Left forelimb (tissue), 1 donor: ENCODE measurements at places on chromosomes 4 and X.

DNA sequence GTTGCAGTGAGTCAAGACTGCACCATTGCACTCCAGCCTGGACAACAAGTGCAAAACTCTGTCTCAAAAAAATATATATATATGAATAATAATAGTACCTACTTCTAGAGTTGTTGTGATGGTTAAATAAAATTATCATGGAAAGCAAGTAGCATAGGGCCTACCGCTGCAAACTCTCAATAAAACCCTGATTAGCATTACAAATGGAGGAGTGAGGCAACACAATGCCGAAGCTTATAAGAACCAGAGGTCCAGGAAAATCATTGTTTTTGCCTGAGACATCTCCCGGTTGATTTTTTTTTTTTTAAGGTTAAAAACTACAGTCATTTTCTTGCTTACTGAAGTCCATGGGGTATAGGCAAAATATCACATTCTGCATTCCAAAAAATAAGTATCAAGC, 185.0 kb upstream of the GALNT7 start:
- no peak for DNase-seq

- DNase-seq: no peak
Measured at GRCh38 chr4:1137850-1138249, 24.5 kb upstream of the RNF212 start.

GRCh38 chr4:121642292-121642691, 54.5 kb downstream of the ANXA5 start:
- DNase-seq: no peak

DNA sequence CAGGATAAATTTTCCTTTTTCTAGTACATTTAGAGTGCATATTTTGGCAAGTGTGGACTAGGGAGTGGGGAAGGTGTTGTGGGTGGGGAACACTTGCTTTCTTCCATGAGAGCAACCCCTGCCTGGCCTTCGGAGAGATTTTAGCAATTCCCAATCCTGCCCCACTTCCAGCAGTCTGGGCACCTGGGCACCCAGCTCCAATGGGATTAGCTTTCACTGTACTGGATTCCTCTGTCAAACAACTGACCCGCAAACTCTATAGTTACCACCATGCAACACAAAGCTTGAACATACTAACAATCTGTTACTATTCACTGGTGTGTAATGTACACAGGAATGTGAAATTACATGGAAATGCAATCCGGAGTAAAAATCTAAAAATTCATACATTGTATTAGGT, 50.3 kb downstream of the SH3RF1 start:
- no peak for DNase-seq

DNA sequence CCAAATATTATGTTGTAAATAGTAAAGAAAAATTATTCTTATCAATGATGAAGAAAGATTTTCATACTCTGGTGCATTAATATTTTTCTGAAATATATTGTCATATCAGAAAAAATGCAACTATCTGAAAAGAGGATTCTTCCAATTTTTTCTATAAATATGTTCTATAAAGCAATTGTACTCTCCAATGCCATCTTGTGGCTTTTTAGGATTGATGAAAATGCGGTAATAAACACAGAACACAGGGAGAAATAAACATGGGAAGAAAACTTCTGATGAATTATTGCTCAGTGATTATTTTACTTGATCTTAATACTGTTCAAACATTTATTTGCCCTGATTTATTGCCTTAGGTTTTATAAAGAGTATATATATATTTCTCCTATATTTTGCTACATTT, 215.4 kb downstream of the IL1RAPL1 start:
- DNase-seq: no peak

DNA sequence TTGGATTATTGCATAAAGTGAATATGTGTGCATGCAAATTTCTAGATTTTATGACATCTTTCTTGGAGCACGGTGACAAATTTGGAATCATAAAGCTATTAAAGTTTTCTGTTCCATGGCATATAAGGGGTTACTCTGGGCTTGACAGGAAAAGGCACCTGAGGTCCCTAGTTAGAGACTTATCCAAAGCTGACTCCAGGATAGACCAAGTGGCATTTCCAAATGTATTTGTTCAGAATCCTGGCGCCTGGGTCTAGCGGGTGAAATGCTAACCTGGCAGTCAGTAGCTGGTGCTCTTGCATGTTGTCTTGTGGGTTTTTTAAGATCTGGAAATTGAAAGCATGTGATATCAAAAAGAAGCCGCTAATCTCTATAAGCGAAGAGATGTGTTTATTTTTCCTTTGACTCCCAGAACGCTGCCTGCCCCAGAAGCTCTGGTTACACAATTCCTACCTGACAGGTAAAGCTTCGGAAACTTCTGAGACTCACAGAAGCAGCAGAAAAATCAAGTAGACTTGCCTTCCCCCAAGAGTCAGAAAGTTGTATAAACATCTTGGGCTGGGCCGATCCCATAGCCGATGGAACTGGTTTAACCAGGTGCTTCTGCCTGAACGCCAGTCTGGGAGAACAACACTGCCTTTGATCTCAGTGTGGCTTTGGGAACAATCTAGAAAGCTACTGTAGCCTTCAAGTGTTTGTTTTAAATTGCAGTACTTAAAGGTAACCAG, 12.9 kb upstream of the ZCCHC4 start:
- DNase-seq: no peak

- no peak for DNase-seq
Measured at GRCh38 chr4:186078981-186079638, 10.2 kb downstream of the TLR3 start.

DNA sequence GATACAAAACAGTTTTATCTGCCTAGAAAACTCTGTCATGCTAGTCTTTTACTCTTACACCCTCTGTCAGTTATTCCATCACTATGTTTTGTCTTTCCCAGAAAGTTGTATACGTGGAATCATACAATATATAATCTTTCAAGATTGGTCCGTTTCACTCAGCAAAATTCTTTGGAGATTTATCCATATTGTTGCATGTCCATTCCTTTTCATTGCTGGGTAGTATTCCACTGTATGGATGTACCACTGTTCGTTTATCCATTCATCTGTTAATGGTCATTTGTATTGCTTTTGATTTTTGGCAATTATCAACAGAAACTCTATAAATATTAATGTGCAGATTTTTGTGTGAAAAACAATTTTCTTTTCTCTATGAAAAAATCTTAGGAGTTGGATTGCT, 63.1 kb downstream of the GLUD2 start:
- no peak for DNase-seq

GRCh38 chr4:76772498-76773106, 125.3 kb downstream of the SOWAHB start:
- DNase-seq: no peak

DNA sequence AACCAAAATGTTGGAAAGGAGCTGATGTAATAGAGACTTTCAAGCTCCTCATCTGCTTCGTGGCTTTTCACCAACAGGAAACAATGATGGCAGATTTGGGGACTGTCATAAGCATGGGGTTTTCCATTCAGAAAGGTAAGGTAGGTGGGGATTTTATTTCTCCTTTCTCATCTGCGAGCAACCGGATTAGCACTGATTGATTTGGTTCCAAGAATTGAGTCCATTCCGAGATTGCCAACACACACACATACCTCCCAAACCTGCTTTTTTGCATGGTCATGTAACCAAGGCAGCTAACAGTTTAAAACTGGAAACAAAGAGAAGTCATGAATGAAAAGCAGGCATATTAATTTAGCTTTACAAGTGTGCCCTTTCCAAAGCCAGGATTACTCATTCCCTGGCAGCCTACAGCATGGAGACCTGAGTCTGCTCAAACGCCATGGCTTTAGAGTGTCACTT, 63.0 kb upstream of the LNX1 start:
- no peak for DNase-seq

DNA sequence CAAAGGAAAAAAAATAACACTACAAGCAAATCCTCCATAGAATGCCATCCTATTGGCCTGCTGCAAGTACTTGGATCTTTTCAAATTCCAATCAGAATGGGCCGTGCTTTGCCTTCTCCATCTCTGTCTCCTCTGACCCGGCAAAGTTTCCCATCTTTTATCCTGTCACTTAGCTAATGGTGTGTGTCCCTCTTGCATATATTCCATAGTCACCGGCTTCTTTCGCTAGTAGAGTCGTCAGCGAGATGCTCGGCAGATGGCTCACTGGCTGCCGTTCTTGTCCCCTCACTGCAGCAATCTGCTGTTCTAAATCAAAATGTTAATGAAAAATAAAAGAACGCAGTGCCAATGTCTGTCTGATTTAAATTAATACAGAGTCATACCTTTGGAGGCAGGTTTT, 22.1 kb downstream of the GRIA3 start:
- no peak for DNase-seq

- no peak for DNase-seq
Measured at GRCh38 chr4:74583089-74583700, 138.3 kb downstream of the AREG start.

DNA sequence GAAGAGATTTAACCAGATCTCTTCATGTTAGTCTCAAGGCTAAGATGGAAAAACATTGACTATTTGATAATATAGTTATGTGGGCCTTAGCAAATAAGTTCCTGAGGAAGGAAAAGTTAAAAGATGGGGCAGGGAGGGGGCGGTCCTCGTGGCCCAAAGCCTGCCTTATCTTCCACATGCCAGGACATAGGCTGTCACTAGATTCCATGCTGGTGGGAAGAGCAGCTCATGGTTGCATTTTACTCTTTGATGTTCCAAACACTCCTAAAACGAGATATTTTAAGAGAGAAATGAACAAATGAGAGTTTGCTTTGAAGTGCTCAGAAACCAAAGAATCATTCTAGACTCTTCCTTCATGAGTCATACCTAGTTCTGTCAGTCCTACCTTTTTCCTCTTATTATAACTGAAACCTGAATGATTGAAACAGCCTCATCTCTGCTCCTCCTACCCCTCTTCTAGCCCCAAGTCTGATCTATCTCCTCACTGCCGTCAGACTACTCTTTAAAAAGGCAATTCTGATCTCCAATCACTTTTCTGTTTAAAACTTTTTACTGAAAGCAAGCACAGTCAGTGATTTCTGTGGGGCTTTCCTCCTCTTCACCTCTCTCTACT, 25.1 kb downstream of the RAB9B start:
- DNase-seq: no peak

GRCh38 chr4:186722796-186723291, 812 bp downstream of the FAT1 start:
- no peak for DNase-seq

- DNase-seq: no peak
Measured at GRCh38 chrX:16028576-16028975, 94.8 kb upstream of the GRPR start.

GRCh38 chr4:183814461-183814860, 90.6 kb upstream of the STOX2 start:
- DNase-seq: no peak

DNA sequence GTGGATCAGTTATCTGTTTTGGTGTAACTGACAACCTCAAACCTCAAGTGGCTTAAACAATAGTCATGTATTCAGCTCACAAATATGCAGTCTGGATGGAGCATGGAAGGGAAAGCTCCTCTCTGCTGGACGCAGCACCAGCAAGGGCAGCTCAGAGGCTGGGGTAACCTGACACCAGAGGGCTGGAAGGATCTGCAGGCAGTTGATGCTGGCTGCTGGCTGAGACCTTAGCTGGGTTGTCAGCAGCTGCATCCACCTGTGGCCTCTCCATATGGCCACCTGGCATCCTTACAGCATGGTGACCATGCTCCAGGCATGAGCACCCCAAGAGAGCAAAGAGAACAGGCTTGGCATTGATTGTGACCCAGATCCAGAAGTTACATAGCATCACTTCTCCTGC, 46.7 kb downstream of the ENPP6 start:
- DNase-seq: peak; percentile 72

- no peak for DNase-seq
Measured at GRCh38 chrX:94454606-94455005, 780.6 kb downstream of the FAM133A start.

GRCh38 chr4:37948542-37948941, 11.7 kb upstream of the PTTG2 start:
- DNase-seq: no peak

GRCh38 chr4:59024257-59024656, 1914.1 kb upstream of the IGFBP7 start:
- DNase-seq: no peak

- no peak for DNase-seq
Measured at GRCh38 chr4:181685911-181686310, 557.3 kb upstream of the TENM3 start.

- no peak for DNase-seq
Measured at GRCh38 chr4:7357323-7357722, 77.4 kb downstream of the PSAPL1 start.

GRCh38 chr4:12729384-12729783, 754.8 kb downstream of the RAB28 start:
- no peak for DNase-seq

DNA sequence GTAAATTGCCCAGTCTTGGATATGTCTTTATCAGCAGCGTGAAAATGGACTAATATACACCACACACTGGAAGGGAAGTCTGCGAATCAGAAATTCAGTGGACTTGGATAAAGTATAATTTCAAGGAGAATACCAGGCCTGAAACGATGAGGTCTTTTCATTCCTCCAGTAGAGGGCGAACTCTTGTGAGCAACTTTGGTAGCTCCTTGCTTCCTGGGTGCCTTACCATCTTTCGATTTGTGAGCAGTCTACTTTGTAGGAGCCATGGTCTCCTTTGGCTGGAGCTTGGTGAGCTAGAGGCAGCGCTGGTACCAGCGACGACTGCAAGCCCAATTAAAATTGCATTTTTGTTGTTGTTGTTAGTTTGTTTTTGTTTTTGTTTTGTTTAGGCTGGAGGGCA, 791.9 kb downstream of the FAT4 start:
- DNase-seq: no peak

DNA sequence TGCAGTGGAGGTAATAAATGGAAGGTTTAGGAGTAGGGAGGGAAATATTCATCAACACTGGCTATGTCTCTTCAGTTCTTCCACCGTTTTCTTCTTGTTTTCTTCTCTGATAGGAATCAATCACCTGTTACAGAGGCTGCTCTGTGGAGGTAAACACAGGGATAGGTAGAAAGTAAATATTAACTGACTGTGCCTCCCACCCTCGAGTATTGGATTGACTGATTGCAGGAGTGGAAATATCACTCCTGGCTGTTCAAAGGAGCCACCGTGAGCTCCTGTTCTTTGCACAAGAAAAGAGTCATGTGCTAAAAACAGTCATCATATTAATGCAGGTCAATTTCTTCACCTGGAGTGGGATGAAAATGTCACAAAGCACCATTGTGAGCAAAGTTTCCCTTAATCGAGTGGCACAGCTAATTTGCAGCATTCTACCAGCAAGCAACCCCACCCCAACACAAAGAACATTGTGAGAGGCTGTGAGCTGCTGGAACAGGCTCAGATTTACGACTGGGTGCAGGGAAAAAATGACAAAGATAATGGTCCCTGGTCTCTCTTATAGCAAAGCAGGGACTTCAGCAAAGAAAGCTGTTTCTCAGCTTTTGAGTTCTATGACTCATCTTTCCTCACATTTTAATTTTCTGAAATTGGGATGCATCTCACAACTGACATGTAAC, 113.7 kb upstream of the TSPAN5 start:
- DNase-seq: no peak
